Activated B cell treated with CpG ODN at 0.5 μM for 24 hours (primary cell): ENCODE measurements at places on chromosomes 3 and 15.

- DNase-seq, result no peak
Observed at GRCh38 chr15:46644501-46645481, 1010.0 kb downstream of the SQOR start.

DNA sequence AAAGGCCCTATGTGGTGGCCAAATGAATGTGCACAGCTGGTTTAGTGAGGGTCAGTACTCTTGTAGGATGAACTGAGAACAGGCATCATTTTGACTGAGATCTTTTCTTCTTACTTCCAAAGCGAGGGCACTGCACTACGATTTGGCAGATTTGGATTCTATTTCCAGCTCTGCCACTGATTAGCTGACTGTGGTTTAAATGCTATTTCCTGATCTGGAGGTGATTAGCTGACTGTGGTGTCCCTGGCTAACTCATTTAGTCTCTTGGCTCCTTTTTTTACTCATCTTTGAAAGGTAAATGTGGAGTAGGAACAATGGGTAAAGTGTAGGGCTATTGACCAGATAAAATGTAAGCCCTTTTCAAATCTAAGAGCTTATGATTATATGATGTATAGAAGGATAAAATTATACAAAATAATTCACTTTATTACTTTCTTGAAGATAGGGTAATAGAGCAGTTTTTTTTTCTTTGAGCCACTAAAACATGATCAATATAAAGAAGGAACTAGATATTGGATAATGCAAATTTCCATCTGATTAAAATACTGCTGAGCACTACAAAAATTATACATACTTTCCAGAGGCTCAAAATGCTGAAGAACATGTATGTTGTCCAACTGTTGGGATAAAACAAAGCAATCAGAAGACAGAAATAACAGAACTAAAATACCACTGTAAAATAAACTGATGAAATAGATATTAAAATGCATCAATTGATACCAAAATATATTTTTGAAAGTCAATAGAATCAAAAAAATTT is 39.7 kb upstream of the PLOD2 start:
- no peak for DNase-seq

GRCh38 chr3:170635385-170635735 is 49.5 kb upstream of the SLC7A14 start:
- DNase-seq, result no peak

DNA sequence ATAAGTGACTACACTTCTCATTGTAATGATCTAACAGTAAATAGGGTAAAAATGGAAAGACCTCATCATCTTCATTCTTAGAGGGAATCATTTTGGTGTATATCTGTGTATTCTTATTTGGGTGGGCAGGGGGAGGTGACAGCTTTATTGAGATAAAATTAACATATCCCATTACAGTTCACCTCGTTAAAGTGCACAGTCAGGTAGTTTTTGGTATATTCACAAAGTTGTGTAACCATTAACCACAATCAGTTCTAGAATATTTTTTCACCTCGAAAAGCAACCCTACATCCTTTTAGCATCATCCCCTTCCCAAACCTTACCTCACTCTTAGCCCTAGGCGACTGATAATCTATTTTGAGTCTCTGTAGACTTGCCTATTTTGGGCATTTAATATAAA is 8.1 kb downstream of the PIAS1 start:
- DNase-seq, result no peak

DNA sequence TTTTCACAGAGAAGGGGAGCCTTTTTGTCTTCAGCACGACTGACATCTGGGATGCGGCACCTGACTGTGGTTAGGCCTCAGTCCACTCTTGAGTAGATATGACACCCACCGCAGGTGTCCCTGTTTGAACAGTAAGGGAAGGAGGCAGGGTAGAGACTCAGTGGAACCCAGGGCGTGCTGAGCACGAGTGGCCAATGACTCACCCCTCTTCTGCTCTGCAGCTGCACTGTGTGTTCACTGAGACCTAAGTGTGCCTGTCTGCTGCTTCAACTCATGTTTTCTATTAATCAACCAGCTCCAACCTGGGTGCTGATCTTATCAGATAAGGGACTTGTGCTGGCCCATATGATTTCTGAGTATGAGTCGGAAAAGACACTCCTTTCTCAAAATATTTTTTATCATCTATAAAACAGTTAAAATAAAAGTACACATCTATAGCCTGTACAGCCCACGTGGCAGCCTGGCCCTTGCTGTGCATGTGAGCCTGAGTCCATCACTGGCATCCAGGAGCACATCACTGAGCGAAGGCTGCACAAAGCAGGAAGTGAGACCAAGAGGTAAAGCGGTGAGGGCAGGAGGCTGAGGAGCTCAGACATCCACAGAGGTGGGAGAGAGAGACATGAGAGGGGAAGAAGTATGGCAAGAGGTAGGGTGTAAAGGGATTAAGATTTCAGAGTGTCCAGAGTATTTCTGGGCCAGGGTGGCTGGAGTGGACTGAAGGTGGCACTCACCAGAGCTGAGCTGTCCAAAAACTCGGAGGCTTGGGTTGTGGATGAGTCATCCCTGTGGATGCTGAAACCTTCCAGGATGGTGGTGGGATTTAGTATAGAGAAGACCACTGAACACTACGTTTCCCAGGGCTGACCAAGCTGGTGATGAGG is 49.2 kb downstream of the SLC41A3 start:
- DNase-seq, result no peak

DNA sequence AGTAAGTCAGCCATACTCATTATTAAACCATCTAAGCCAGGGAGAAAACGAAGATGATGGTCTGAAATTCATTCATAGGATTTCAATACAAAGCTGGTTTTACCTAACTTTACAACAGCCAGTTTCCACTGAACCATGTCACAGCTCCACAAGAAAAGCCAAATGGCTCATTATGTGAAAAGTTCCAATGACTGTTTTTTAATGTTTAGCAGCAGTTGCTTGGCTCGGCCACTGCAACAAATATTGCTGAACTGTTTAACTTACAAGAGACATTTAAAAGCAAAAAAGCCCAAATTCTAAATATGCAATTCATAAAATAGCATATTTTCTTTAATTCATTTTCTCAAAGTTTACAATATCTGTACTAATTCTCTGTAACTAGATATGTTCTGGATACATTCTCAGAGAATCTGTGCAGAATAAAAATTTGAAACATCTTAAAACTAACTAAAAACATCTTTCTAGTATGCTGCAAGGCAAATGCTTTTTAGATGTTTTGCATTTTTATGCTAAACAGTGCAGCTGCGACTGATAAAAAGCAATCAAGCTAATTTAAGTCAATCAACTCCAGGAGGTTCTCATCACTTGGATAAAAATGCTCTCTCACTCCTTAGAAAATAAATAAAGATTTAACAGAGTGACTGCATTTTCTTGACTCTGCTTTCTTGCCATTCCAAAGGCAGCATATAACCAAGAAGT is 356.5 kb downstream of the ERC2 start:
- no peak for DNase-seq

DNA sequence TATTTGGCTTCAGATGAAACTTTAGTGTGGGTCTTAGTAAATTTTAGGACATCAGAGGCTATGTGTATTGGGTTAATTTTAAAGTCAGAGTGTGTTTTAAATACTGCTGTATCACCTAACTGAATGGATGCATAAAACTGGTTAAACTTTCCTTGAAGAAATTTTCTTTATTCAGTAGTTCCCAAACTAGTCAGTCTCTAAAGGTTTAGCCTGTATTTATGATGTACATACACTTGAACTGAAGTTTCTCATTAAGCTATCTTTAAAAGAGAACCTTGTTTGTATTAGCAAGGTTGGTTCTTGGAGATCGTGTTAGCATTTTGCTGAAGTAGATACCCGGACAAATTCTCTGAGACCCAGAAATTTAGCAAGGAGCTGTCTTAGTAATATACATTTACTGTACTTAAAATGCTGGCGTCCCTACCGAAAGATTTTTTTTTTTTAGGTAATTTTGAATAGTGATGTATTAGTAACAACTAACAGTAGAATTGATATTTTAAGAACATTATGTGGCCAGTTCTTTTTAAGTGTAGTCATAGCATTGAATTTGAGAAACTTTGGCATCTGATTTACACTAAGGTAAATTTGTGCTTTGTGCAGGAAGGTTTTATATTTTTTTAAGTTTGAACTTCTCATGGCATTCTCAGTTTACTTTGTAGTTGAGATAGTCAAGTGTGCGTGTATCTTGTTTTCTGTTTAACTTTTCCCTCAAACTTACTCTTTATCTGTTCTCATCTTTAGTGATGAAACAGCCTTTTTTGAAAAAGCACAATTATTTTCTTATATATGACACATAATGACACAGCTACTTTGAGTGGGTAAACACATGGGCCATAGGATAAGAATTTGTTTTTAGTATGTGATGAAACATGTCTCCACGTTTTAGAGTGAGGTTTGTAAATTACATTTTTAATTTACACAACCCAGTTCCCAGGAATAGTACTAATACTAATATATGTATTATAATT is 2.9 kb downstream of the DIPK2A start:
- no peak for DNase-seq

GRCh38 chr3:112003321-112004080 is 4.8 kb downstream of the TAGLN3 start:
- DNase-seq, result no peak

- no peak for DNase-seq
Observed at GRCh38 chr3:132004571-132004970, 30.2 kb downstream of the CPNE4 start.

GRCh38 chr3:152257563-152258035 is 11.1 kb upstream of the MBNL1 start:
- DNase-seq, result no peak

- DNase-seq, result no peak
Observed at GRCh38 chr3:30779686-30780287, 114.7 kb downstream of the GADL1 start.

- no peak for DNase-seq
Observed at GRCh38 chr15:33099739-33100138, 94.8 kb downstream of the FMN1 start.

DNA sequence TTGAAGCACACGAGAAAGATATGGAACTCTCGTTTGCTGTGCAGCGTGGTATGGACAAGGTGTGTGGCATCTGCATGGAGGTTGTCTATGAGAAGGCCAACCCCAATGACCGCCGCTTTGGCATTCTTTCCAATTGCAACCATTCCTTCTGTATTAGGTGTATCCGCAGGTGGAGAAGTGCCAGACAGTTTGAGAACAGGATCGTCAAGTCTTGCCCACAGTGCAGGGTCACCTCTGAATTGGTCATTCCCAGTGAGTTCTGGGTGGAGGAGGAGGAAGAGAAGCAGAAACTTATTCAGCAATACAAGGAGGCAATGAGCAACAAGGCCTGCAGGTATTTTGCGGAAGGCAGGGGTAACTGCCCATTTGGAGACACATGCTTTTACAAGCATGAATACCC is 1.2 kb downstream of the MKRN3 start:
- no peak for DNase-seq

GRCh38 chr3:166721466-166721865 is 658.6 kb downstream of the ZBBX start:
- no peak for DNase-seq

GRCh38 chr3:182509844-182510460 is 283.4 kb upstream of the ATP11B start:
- no peak for DNase-seq

- no peak for DNase-seq
Observed at GRCh38 chr3:47444103-47444502, 31.6 kb downstream of the SCAP start.

- DNase-seq, result no peak
Observed at GRCh38 chr15:89500397-89501270, 4.3 kb upstream of the RHCG start.

GRCh38 chr3:160127308-160127707 is 97.9 kb upstream of the C3orf80 start:
- DNase-seq, result no peak

DNA sequence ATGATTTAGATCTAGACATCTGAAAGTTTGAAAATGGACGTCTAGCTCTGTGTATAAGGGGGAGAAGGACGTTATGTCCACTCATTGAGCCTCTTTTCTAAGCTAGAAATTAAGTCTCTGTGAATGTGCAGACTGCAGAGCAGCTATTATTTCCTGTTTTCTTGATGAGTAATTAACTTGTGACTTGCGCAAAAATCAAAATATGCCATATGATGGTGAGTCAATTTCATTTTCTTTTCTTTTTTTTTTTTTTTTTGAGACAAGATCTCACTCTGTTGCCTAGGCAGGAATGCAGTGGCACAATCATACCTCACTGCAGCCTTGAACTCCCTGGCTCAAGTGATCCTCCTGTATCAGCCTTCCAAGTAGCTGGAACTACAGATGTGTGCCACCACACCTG is 14.1 kb downstream of the LACTB start:
- DNase-seq, result no peak
